Stimulated activated CD4-positive, alpha-beta T cell treated with anti-CD3 and anti-CD28 coated beads, Interleukin-15, amount 100 ng/mL, for 1 hour (primary cell): ENCODE measurements at places on chromosomes 3 and 15.

DNA sequence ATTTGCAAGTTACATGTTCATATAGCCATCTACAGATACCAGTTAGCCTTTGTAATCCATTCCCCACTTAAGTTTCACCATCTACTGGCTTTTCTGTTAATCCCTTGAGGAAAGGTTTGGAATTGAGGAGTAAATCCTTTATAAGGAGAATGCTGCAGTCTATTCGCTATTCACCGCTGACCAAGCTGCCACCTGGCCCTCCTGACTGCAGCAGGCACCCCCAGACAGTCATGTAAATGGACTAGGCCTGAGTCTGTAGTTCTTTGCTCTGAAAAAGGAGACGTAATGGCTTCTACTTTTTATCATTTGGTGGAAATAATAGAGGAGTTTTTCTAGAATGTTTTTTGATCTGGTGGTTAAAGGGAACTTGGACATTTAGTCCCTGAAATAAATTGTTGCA is 3.2 kb downstream of the HIGD2B start:
- no peak for DNase-seq

DNA sequence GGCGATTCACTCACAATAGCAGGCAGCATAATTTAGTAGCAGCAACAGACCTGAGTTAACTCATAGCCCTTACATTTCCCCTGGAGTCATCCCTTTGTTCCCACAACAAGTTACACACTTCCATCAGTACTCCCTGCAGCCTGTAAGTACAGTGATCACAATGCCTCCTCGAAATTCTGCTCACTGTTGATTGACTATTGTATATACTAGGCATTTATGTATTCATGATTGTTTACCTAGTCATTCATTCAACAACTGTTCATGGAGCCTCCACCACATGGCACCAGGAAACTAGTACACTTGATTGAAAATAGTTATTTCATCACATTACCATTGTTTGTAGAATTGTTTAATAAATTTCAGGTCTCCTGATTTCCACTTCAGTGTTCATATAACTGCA is 71.4 kb upstream of the P3H2 start:
- no peak for DNase-seq

DNA sequence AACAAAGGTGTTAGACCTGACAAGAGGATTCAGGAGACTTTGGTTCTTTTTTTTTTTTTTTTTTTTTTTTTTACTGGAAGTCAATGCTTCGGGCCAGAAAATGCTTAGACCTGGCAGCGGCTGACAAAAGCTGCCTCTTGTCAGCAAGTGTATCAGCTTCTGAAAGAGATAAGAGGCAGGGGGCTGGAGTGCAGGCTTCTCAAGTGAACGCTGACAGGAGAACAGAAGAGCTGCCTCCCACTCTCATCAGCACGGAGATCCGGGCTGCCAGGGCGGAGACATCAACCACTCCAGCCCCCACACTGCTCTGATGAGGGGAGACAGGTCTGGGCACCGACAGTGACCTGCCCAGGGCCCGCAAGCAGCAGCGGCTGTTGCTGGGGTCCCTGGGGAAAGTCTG is 9.4 kb upstream of the SCN5A start:
- no peak for DNase-seq

DNA sequence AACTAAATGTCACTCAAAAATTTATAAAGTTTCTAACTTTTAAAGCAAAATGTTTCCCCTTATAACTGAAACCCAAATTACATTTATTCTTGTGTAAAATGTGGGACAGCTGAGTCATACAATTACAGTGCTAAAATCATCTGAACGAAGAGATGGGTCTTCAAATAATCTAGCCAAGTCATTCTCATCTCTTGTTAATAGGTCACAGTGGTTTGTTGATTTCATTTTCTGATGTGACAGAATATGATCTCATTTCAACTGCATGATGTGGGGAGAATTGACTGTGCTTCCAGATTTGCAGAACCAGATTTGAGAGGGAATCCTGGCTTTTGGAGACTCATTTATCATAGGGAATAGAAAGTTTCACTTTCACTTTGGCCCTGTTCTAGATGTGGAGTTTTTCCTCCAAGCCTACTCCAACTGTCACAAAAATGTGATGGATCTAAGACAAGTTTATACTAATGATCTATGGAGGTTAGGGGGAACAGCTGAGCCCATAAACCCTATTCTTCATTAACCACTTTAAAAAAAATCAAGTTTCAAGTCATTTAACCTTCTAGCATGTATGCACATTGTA is 685.0 kb downstream of the PDCD6IP start:
- no peak for DNase-seq

GRCh38 chr3:100993309-100993708 is at the start of gene ABI3BP:
Gene ABI3BP, minus strand, starts transcription at chr3:100993421. Its CDS starts 37 bp downstream, at chr3:100993384.
- DNase-seq = no peak

DNA sequence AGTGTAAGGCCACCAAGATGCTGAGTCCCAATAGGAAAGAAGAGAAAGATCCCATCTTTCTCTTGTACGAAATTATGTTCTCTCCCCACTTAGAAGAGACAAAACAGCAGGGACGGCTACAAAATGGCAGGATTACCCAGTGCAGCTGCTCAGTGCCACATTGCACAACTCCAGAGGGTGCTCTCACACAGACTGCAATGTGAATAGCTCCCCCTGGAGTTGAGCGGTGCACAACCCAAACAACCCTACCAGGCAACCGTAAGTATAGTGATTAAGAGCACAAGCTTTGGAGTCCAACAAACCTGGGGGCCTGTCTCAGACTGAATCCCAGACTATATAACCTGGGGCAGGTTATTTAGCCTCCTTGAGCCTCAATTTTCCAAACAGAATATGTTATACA is 3.1 kb upstream of the BHLHE40 start:
- peak; percentile 21 for DNase-seq

- DNase-seq = no peak
Observed at GRCh38 chr15:88865498-88866099, 29.7 kb downstream of the HAPLN3 start.
